ENCODE measurements at places on chromosomes 2 and 18.

- no peak for DNase-seq
Measured at GRCh38 chr2:234969306-234970098, 17.7 kb downstream of the SH3BP4 start.

DNA sequence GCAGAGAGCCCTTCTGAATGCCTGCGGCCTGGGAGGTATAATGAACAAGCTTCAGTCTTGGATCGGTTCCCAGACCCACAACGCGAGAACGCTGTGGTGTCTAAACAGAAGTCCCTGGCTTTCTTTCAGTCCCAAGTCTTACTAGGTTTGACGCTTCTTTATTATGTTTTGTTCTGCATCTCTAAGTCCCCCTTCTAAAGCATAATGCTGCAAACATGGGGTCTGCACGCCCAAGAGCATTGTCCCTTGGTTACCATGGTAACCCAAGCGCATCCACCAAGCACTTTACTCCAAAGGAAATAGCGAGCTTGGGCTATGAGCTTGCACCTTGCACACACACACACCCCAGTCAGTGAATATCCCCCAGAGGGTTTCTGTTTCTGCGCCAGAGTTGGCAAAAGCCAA lies 193.7 kb downstream of the INO80D start:
- no peak for DNase-seq

DNA sequence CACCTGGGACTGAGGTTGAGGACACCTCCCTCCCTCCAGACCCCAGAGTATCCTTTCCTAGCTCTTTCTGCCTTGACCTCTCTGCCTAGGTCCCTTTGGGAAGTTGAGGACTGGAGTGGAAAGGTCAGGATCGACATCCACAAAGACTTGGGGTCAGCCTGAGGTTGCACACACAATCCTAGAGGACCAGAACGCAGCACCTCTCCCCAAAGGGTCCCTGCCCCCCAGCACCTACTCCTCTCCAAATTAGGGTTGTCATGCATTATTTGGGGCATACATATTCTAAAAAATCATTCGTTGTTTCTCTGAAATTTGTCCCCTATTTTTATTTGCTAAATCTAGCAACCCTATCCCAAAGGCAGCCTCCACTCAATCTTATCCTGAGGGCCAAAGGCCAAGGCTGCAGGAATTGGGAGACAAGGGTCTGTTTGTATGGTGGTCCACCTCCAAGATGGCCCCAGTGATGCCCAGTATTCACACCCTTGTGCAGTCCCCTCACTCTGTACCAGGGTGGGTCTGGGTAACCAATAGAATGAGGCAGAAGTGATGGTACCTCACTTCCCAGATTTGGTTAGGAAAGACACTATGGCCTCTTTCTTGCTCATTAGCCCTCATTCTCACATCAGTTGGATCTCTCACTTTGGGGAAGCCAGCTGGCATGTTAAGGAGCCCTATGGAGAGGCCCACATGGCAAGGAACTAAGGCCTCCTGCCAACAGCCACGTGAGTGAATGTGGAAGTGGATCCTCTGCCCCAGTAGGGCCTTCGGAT lies 3.5 kb upstream of the CHRNG start:
- no peak for DNase-seq

DNA sequence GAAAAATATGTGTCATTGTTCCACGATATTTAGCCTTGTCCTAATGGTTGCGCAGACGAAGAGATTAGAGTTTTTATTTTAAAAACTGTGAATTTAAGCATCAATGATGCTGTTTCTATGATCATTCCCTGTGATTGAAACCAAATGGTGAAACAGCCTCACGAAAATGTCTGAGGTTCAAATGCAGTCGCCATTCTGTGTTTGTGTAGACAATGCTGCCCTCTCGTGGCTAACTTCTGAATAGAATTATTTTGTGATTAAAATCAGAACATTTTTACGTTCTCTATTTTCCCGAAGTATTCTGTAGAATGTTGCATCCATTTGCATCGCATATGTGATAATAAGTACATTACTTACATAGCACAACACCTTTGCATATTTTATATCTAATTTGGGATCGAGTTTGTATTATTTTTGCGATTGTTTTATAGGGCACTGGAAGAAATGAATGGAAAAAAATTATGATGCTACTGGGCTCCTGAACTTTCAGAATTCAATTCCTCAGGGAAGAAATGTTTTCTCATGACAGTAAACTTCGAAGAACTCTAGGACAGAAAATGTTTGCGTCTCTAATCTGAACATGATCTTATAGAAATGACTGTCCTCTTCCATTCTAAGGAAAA lies 54.8 kb upstream of the CREB1 start:
- peak; percentile 50 for DNase-seq

GRCh38 chr2:142741764-142742269 lies 135.6 kb upstream of the KYNU start:
- no peak for DNase-seq

DNA sequence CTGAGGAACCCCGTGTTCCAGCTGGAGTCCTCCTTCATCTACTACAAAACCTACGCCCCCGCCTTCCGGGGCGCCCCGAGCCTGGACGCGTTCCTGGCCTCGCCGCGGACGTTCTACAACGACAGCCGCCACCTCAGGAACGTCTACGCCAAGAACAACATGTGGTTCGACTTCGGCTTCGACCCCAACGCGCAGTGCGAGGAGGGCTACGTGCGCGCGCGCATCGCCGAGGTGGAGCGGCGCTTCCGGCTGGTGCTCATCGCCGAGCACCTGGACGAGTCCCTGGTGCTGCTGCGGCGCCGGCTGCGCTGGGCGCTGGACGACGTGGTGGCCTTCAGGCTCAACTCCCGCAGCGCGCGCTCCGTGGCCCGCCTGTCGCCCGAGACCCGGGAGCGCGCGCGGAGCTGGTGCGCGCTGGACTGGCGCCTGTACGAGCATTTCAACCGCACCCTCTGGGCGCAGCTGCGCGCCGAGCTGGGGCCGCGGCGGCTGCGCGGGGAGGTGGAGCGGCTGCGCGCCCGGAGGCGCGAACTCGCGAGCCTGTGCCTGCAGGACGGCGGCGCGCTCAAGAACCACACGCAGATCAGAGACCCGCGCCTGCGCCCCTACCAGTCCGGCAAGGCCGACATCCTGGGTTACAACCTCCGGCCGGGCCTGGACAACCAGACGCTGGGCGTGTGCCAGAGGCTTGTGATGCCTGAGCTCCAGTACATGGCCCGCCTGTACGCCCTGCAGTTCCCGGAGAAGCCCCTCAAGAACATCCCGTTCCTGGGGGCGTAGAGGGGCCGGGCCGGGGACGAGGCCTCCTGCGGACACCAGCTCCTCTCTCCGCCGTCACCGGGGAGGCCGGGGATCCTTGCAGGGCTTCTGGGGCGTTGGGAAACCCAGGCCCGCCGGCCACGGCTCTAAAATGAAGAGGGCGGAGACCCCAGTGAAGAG lies 5.3 kb upstream of the NEU4 start:
- peak; percentile 58 for DNase-seq

DNA sequence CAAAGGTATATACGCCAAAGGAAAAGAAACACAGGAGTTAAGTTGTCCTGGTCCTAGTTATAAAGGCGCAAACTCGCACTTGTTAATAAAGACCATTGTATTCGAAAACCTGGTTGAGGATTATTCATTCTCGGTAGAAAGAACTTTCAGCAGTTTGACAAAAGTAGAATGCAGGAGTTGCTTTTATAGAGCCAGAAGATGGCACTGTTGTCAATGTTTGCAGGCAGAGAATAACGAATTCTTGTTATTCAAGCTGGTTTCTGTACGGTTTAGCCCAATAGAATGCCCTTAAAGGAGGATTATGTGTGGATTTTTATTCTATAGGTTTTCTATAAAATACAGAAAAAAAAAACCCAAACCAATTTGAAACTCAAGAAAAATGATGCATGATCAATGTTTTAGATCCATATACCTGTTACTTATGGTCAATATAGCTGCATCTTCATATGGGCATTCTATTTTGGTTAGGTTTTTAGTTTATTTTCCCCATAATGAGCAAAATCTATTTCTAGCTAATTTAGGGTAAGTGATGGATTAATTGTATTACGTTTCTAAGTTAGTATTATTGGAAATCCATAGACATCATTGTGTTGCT lies 510.3 kb downstream of the PLCL1 start:
- DNase-seq: no peak

GRCh38 chr18:2589345-2590068 lies 18.1 kb downstream of the NDC80 start:
- DNase-seq: no peak

DNA sequence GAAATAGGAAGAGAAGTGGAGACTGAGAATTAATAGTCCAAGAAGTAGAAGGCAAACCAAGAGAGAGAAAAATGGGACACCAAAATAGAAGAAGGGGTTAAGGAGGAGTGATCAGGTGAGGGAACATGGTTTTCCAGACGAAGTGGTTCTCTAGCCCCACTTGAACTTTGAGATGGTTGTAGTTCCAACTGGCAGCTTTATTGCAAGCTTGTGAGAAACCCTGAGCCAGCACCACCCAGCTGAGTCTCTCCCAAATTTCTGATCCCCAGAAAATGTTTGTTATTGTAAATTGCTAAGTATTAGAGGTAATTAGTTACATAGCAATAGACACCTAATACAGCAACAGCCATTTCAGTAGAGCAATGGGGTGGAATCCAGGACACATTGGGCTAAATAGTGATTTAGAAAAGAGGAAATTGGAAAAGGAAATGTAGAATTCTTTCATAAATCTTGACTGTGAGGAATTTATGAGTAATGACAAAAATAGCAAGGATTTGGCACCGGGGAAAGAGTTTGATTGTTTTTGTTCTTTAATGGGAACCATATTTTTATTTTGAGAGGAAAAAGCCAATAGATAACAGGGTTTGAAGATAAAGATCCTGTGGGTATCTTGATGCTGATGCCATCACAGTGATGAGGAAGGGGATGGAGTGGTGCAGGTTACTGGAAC lies 62.1 kb upstream of the XDH start:
- DNase-seq: no peak
